Left lobe of liver (tissue), 2 donors: ENCODE measurements at places on chromosomes 16 and 17. TPM values are rescaled to one million over a fixed set of nuclear protein-coding genes. Genes with fewer than 3 reads are reported as not detected.

The DOK4 gene
- 43.9 TPM for total RNA-seq

The BFAR gene
- 17.5 TPM for total RNA-seq

The TMEM98 gene
- total RNA-seq = 15.2 TPM

The CEP112 gene
- total RNA-seq = 3.1 TPM

The FAM222B gene
- 6.6 TPM for total RNA-seq

The TBL3 gene
- total RNA-seq = 18.6 TPM

The PERCC1 gene
- total RNA-seq = not detected

The DHRS7C gene
- total RNA-seq = not detected

The ABR gene
- total RNA-seq = 13.4 TPM

The MRC2 gene
- total RNA-seq = 2.3 TPM

The MRPS34 gene
- total RNA-seq = 61.4 TPM

The CACNB1 gene
- total RNA-seq = 0.40 TPM

The ALOX12B gene
- total RNA-seq = not detected

The MEOX1 gene
- total RNA-seq = not detected

The CDR2 gene
- 11.0 TPM for total RNA-seq

The SNX20 gene
- 0.53 TPM for total RNA-seq

The NLRC3 gene
- total RNA-seq = 0.81 TPM

The CMC2 gene
- 36.8 TPM for total RNA-seq

The ALOXE3 gene
- not detected for total RNA-seq

The LRRC37A gene
- 0.45 TPM for total RNA-seq

The TLCD1 gene
- total RNA-seq = 4.8 TPM

The TBC1D3E gene
- not detected for total RNA-seq

The ITGB3 gene
- total RNA-seq = 5.0 TPM

The SCNN1G gene
- not detected for total RNA-seq

The IL21R gene
- 0.33 TPM for total RNA-seq

The PYDC1 gene
- not detected for total RNA-seq

The KRTAP4-3 gene
- total RNA-seq = not detected

The TAC4 gene
- not detected for total RNA-seq

The CORO7 gene
- 9.6 TPM for total RNA-seq

The WNT3 gene
- 2.7 TPM for total RNA-seq

The SLC22A31 gene
- 0.30 TPM for total RNA-seq

The CUEDC1 gene
- total RNA-seq = 8.1 TPM

The CLEC10A gene
- total RNA-seq = 1.1 TPM

The TPSD1 gene
- total RNA-seq = not detected

The TMC7 gene
- 0.30 TPM for total RNA-seq

The RASD1 gene
- 1.1 TPM for total RNA-seq

The TMEM238L gene
- not detected for total RNA-seq

The KRTAP4-9 gene
- not detected for total RNA-seq

The HAGH gene
- 176 TPM for total RNA-seq

The GUCY2D gene
- total RNA-seq = 0.05 TPM

The PDIA2 gene
- 0.23 TPM for total RNA-seq

The HLF gene
- total RNA-seq = 65.8 TPM

The MT3 gene
- not detected for total RNA-seq

The KRTAP4-1 gene
- not detected for total RNA-seq

The MPP2 gene
- 0.10 TPM for total RNA-seq

The CISD3 gene
- total RNA-seq = 81.9 TPM

The TGFB1I1 gene
- total RNA-seq = 3.1 TPM

The SLX1B gene
- 12.4 TPM for total RNA-seq
